ENCODE measurements at places on chromosomes 3 and 15. TPM values are rescaled to one million over a fixed set of nuclear protein-coding genes. Genes with fewer than 3 reads are reported as not detected.

LRRC28 gene
- 40.2 TPM for total RNA-seq

SUSD5 gene
- 3.0 TPM for total RNA-seq

SETMAR gene
- 41.5 TPM for total RNA-seq

A4GNT gene
- not detected for total RNA-seq

BMF gene
- total RNA-seq, result 4.2 TPM

Data from occipital lobe (tissue), 3 donors.